Activated CD4-positive, alpha-beta T cell treated with anti-CD3 and anti-CD28 coated beads, Interleukin-2, amount 50 U/mL, for 48 hours (primary cell): ENCODE measurements at places on chromosomes 6 and 20.

- DNase-seq = no peak
Measured at GRCh38 chr6:133947302-133947900, 5.6 kb upstream of the TBPL1 start.

GRCh38 chr20:56487216-56487615 is 18.8 kb downstream of the RTF2 start:
- DNase-seq = no peak

DNA sequence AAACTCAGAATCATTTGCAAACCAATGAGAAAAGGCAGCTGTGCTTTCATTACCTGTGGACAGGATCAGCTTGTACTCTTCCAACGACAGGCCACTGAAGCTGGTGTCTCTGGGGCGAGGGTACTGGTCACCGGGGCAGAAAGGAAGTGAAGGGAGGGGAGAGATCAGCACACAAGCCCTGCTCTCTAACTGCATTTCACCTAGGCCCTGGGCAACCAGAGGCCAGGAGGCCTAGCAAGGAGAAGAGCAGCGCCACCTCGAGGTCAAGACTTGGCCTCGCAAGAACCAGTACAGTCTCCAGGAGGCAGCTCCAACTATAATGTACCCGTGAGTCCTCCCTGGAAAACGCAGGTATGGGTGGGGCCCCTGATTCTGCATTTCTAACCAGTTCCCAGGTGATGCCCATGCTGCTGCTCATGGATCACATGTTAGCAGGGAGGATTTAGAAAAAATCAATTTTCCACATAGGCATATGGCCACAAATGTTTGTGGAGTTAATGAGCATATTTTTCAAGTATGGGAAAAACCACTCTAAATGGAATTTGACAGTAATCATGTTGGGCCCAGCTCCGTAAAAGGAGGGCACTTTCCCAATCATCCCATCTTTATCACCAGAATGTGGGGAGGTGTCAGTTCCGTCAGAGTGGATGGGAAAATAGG is 11.0 kb downstream of the UQCC2 start:
- DNase-seq = peak; percentile 80

DNA sequence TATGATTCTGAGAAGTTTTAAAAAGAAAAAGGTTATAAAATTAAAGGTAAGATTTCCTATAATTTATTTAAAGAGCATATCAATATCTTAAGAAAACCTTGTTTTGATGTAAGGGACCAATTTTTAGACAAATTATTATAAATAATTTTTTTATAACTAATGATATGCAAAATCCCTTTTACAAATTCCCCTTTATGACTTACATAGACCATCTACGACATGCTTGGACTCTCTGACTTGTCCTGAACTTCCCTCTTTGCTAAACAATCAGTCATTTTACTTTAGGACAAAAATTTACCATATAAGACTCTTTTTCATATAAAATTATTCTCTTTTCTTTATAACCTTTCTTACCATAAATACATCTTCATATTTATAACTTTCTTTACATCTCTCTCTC is 15.3 kb upstream of the ANGPT4 start:
- DNase-seq = no peak

GRCh38 chr6:157539421-157539822 is 158.4 kb downstream of the ZDHHC14 start:
- no peak for DNase-seq

DNA sequence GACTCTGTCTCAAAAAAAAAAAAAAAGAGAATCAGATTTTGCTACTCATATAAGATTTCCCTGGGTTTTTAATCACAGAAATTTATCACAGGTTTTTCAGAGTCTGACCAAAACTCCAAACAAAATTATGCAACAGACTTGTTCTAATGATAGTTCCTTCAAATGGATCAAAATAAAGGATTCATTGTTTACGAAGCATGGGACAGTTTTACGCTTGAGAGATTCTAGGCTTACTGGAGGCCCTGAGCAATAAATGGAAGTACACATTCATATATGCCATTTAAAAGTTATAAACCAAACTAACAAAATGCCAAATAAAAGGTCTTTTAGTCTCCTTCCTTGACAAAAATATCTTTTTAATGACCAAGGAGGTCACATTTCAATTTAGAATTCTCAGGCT is 245.1 kb upstream of the KCNQ5 start:
- no peak for DNase-seq

DNA sequence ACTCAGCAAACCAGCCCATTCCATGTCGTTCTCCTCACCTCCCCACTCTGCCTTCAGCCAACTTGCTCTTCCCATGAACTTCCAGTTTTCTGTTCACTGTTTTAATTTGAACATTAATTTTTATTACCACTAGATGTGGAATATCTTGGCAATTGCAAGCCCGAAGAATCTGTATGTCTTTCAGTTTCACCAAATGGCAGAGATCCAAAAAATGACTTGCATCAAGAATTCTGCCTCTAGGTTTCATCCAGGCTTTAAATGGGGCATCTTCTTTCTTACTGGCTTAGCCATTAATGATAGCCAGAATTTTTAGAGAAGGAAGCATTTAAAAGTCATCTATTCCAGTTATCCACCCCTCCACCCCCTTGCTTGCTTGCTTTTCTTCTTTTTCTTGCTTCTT is 39.0 kb downstream of the CAP2 start:
- no peak for DNase-seq

DNA sequence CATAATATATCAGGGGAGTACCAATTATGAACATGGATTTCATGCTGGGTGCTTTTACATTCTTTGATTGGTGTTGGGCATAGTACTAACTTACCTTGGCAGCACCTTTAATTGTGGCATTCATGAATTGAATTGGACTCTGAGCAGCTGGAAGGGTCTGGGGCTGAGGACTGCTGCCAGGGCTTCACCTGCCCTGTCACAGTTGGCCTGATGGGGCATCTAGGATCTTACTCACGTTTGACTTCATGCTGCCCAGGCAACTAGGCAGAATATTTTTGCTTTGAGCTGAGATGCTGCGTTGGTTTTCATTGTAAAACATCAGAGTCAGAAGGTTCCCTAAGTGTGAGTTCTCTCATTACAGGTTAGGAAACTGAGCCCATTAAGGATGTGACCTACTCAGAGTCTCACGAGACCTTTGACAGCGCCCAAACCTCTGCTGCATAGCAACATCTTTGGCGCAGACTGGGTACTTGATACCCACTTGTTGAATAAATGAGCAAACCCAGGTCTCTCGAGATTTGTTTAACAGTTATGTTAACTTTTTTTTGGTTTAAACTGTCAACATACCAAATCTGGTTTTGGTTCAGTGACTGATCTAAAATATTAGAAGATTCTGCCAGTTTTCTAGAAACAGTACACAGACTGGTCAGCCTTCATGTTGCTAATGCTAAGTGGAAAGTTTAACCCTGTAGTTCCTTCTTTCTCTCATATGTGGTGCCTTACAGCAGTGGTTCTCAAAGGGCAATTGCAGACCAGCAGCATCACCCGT is 104.9 kb downstream of the TCP11 start:
- no peak for DNase-seq

GRCh38 chr6:10219510-10219909 is 195.4 kb downstream of the TFAP2A start:
- DNase-seq = no peak

DNA sequence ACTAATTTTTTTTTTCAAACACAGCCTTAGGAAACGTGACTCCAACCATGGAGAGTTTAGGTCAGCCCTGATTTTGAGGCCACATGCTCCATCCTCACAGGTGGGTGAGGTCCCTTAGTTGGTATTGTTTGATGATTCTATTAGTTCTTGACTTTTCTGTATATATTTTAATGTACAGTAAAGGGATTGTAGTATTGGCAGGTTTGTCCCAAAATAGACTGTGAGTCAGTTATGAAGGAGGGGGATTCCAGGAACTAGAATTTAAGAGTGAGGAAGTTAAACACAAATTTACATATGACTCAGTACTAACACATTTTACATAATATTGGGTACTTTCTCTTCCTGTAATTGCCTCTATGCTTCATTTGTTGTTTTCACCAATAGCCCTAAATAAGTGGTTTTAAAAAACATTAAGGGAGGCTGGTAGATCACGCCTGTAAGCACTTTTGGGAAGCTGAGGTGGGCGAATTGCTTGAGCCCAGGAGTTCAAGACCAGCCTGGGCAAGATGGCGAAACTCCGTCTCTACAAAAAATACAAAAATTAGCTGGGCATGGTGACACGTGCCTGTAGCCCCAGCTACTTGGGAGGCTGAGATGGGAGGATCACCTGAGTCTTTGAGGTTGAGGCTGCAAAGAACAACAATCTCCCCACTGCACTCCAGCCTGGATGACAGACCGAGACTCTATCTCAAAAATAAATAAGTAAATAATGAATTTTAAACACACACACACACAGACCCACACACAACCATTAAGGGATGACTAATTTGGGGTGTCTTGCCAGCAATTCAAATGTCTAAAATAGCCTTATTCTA is 81.8 kb downstream of the SGK1 start:
- no peak for DNase-seq

DNA sequence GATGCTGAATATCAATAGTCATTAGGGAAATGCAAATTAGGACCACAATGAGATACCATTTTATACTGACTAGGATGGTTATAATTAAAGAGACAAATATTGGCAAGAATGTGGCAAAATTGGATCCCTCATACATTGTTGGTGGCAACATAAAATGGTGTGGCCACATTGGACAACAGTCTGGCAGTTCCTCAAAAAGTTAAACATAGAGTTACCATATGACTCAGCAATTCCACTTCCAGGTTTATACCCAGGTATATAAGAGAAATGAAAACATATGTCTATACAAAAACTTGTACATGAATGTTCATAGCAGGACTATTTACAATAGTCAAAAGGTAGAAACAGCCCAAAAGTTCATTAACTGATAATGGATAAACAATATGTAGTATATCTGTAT is 2.0 kb upstream of the CRIP3 start:
- no peak for DNase-seq
